ENCODE measurements at places on chromosomes 3 and 15.

GRCh38 chr3:182182531-182182968 is 470.8 kb downstream of the SOX2 start:
- DNase-seq, result no peak

GRCh38 chr3:188943591-188943990 is 228.2 kb upstream of the TPRG1 start:
- no peak for DNase-seq

DNA sequence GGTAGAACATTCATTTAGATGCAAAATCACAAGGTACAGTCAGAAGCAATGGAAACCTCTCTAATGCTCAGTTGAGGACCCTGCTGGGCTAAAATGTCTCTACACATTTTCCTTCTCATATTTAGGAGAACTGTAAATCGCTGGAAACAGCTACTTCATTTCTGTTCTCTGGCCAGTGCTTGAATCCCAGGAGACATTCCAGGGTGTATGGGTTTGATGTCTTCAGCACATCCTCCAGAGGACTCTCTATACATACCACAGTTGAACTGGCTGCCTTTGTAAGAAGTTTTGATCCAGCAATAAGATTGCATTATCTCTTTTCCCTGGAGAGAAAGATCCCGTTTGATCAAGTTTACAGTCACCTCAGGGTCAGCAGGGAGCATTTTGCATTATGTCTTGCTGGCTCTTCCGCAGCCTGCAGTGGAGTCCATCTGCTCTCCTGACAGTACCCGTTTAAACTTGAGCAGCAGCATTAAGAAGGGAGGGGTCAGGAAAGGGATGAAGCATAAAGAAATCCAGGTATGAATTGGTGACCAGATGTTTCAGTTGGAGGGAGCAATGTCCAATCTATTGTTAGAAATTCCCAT is 676.0 kb downstream of the EPHA3 start:
- DNase-seq, result no peak

GRCh38 chr3:13896473-13897154 is 16.7 kb upstream of the WNT7A start:
- peak; percentile 49 for DNase-seq

GRCh38 chr3:126934031-126934531 is 48.8 kb upstream of the PLXNA1 start:
- no peak for DNase-seq

DNA sequence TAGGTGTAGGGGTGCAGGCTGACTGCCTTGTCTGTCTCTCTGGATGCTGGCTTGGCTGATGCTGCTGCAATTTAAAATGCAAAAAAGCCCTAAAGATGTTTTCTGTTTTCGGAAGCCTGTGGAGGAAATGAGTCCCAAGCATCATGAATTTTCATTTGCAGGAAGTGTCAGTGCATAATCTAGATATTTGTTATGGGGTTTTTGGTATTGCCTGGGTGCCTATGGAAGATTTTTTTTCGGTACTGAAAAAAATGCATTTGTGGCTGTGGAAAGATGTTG is 1.9 kb downstream of the CACNA1D start:
- no peak for DNase-seq

DNA sequence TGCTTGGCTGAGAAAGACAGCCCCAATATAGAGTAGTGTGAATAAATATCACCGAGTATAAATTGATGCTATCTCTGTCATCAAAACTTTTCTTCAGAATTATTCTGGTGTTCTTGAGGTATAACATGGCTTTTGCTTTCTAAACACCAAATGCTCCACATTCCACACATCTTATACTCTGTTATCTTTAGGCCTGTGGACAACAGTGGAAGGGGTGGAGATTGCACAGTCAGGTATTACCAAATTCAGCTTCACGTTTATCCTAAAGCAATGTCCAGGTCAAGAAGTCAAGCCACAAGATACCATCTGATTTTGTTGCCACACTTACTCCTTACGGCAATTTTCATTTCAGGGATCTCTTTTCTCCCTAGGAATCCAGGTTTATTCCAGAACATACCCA is 394.8 kb downstream of the SI start:
- no peak for DNase-seq

DNA sequence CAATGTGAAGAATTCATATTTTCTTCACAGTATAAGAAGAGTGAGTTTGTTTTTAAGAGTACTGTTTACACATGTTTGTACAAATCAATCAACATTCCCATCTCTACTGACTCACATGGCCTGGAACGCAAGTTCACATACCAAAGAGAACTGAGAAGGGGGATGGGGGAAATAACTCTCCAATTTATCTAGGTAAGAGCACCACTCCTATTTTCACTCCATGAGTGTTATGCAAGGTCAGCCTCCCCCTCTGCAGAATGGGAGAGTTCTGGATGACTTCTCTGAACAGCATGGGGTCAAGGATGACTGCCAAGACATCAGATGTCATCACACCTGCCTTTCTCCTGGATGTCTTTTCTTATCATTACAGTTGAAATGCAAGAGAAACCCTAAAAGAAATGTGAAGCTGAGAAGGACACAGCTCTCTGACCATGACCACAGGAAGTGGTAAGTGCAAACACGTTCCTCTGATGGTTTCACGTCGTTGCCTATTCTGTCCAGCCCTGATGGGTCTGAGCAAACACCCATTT is 95.2 kb downstream of the SEMA6D start:
- peak; percentile 59 for DNase-seq

GRCh38 chr3:88003115-88003755 is 55.6 kb downstream of the CGGBP1 start:
- DNase-seq, result no peak

- no peak for DNase-seq
Observed at GRCh38 chr3:123347205-123347604, 101.7 kb downstream of the ADCY5 start.

GRCh38 chr15:56052395-56053045 is 59.1 kb upstream of the NEDD4 start:
- DNase-seq, result no peak

DNA sequence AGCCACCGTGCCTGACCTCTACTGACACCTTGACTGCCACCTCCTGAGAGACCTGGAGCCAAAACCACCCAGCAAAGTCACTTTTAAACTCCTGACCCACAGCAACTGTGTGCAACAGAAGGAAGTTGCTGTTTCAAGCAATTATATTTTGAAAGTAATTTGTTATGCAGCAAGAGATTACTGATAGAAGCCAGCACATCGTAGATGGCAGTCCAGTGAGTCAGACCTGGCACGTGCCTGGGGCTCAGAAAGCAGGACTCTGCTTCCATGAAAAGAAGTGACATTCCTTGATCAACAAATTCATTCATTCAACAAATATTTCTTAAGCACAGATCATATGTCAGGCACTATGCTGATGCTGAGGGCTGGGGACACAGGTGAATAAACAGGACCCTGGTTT is 5.7 kb upstream of the CSPG4 start:
- no peak for DNase-seq

- peak; percentile 79 for DNase-seq
Observed at GRCh38 chr3:15629860-15630597, 28.5 kb downstream of the BTD start.

Measured in GM12864 (cell line).